CD4-positive, alpha-beta T cell treated with Interleukin-4 for 1 hour (primary cell): ENCODE measurements at places on chromosomes 13 and 19.

GRCh38 chr19:4584670-4585460, 25.4 kb upstream of the SEMA6B start:
- DNase-seq, result no peak

DNA sequence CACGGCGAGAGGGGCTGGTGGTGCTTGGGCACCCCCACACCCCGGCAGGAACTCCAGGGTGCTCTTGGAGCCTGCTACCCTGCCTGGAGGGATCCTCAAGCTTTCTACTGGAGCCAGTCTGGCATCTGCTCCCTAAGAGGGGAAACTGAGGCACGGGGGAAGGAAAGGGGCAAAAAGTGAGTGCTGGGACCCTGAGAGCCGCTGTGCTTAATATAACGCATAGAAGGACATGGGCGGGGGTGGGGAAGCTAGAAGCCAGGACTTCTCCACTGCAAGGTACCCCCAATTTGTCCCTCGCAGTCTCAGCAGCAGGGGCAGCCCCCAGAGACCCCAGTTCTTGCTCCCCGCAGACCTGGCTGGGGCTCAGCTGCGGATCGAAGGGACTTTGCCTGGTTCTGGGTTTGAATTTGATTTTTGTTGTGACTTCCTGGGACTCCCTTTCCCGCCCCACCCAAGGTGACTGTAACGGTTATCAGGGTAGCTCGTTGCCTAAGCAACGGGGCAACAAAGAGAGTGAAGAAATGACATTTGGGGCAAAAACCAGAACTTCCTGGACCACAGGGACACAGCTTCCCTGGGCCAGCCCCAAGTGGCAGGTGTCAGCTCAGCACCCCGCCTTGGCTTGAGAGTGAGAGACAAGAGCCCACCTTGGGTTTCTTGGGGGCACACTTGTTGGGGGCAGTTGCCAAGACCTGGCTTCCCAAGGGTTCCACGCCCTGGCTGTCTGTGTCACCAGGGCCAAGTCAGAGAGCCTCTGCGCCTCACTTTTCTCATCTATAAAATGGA, 638 bp downstream of the ADGRE5 start:
- peak; percentile 92 for DNase-seq

- DNase-seq, result no peak
Measured at GRCh38 chr13:87538366-87539052, 132.7 kb upstream of the SLITRK5 start.

- DNase-seq, result peak; percentile 62
Measured at GRCh38 chr19:14385492-14385891, 4.2 kb downstream of the ADGRE5 start.

DNA sequence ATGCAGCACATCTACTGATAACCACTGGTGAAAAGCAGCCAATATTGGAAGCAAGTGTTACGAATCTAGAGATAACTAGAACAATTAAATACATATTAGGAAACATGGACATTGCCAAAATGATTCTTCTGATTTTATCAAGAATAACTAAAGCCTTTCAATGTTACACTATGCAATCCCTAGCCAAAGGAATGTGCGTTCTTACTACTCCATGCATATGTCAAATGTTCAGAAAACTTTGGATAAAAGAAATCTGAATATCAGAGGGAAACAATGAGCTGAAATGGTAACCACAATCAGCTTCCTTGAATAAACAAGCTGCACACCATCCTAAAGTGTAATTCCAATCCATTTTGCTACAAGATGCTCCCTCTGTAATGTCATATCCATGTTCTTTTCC, 951 bp upstream of the POSTN start:
- DNase-seq, result no peak

DNA sequence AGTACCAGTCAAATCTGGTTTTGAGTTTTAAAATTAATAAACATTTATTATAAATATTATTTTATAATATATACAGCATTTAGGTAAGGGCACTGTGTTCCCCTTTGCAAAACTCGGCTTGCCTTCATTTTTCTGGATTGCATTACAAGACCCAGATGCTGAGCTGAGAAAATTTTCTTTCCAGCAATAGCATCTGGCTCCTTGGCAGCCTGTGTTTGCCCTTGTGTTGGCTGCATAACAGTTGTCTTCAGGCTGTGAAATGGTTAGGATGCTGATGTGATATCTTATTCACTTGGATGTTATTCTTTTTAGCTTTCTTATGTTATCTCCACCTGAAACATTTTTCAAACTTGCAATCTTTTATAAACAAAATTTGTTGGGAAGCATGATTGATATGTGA, 784.4 kb downstream of the DACH1 start:
- DNase-seq, result no peak
